ENCODE measurements at places on chromosomes 5 and 9.

- DNase-seq: no peak
These were observed 122.7 kb upstream of the GHR start for GRCh38 chr5:42300496-42300895.

- DNase-seq: no peak
These were observed 5.2 kb downstream of the ARSB start for GRCh38 chr5:78979909-78980308.

GRCh38 chr5:147857302-147858129 is 21.0 kb upstream of the SCGB3A2 start:
- peak; percentile 53 for DNase-seq

- DNase-seq: no peak
These were observed 4.4 kb downstream of the GPR107 start for GRCh38 chr9:130058154-130058553.

- DNase-seq: no peak
These were observed 190.7 kb downstream of the KCTD16 start for GRCh38 chr5:144361406-144361805.

DNA sequence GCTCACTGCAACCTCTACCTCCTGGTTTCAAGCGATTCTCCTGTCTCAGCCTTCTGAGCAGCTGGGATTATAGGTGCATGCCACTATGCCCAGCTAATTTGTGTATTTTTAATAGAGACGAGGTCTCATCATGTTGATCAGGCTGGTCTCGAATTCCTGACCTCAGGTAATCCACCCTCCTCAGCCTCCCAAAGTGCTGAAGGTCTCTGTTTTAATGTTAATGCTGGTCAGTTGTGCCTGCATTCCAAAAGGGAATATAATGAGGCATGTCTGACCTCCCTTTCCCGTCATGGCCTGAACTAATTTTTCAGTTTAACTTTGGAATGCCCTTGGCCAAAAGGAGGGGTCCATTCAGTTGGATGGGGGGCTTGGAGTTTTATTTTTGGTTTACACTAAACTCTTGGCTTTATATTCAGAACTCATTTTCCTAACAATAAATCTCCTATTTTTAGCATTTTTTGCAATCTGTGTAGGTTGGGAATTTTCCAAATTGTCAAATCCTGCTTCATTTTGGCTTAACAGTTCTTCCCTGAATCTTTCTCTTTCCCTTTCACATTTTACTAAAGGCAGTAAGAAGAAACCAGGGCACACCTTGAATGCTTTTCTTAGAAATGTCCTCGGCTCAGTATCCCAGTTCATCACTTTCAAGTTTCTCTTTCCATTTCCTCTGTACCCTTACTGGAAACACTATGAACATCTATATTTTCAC is 1175.5 kb downstream of the MAT2B start:
- DNase-seq: no peak

DNA sequence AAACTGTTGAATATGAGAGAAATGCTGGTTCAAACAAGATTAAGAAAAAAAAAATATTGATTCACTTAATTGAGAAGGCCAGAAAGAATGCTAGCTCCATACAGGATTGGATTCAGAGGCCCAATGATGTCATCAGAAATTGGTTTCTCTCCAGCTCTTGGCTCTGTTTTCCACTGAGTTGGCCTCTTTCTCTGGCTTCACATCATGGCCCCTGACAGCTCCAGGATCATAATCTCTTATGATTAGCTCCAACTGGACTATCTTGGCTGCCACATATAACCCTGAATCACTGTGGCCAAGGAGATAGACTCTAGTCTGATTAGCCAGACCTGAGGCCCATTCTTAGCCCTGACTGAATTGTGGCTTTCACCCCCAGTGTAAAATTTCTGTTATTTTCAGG is 244.7 kb upstream of the GRAMD2B start:
- DNase-seq: peak; percentile 73

DNA sequence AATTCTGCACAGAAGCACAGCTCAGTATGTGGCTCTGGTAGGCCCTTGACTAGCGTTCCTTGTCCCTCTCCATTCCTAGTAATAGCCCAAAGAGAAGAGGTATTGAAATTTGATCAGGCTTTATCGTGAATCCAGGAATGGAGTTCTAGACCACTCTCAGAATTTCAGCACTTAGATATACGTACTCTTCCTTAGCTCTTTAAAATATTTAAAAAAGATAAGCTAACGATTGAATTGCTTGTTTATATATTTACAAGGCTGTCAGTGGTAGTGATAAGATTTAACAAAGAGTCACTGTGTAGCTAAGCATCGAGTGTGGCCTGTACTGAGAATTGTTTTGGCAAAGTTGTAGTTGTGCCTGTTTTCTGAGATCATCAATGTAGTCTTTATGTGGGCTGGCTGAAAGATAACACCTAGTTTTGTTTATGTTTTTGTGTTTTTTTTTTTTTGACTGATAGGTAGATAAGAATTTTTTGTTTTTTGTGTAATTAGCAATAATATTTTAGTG is 2.5 kb downstream of the KIAA1958 start:
- DNase-seq: no peak

DNA sequence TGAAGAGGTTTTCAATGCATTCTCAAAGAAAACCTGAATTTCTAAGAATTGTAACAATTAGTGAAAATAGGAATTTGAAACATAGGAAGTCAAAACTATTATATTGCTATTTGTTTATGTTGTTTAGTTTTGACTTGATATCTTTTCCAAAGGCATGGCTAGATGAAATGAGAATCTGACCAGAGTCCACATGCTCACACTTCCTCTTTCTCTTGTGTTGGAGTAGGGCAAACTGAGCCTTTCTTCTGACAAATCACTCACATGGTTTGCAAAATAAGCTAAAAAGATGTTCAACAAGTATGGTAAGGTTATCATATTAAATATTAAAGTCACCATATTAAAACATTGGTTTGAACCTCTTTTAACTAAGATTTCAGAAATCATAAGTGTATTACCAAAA is 512.6 kb downstream of the ISL1 start:
- DNase-seq: no peak

DNA sequence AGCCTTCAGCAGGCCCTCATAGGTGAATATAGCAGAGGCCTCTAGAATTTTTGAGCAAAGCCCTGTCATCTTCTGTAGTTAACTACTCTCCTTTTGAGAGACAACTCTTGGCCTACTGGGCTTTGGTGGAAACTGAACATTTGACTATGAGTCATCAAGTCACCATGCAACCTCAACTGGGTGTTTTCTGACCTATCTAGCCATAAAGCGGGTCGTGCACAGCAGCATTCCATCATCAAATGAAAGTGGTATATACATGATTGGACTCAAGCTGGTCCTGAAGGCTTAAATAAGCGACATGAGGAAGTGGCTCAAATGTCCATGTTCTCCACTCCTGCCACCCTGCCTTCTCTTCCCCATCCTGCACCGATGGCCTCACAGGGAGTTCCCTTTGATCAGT is 1115.5 kb downstream of the TAF11L14 start:
- no peak for DNase-seq

DNA sequence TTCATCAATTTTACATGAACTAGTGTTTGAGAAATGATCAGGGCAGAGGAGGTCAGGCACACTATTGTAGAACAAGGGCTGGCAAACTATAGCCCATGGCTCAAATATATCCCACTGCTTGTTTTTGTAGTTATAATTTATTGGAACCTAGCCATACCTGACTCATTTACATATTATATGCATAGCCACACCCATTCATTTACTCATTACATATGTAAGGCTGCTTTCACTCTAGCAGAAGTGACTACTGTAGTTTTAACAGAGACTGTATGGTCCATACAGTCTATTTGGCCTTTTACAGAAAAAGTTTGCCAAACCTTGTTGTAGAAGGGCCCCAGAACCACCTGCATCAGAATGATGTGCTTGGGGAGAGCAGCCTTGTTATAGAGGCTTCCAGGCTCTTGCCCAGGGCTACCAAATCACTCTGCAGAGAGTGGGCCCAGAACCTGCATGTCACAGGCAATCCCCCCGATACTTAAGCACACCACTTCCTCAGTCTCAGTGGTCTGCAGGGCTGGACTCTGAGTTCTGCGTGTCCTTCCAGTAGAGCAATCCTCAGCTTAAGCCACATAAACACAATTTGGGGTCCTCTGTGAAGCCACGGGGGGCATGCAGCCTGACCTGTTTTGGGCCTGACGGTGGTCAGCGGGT is 6.7 kb downstream of the ANKS6 start:
- no peak for DNase-seq

DNA sequence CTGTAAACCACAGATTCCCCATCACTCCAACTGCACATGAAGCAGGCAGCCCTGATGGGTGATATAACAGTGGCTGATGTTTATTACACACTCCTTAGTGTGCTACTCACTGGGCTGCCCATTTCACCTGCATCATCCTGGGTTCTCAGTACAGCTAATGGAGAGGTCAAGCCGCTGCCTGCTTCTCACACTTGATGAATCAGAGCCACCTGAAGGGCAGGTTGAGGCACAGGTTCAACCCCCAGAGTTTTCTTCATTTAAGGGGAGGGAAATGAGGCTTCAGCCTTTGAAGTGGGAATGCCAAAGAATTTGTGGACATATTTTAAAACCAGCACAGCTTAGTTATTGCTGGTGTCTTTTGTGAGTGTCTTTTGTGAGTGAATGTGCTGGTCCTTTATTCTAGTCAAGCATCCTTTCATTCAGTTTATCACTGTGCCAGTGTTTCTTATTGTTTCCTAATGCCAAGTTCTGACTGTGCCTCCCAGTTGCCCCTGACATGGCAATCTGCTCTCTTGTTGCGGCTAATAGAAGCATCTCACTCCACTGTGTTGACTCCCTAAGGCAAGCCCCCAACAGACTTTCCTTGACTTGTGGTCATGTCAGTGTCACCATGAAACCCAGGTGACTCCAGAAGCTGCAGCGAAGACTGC is 109.2 kb downstream of the FBXL7 start:
- no peak for DNase-seq

DNA sequence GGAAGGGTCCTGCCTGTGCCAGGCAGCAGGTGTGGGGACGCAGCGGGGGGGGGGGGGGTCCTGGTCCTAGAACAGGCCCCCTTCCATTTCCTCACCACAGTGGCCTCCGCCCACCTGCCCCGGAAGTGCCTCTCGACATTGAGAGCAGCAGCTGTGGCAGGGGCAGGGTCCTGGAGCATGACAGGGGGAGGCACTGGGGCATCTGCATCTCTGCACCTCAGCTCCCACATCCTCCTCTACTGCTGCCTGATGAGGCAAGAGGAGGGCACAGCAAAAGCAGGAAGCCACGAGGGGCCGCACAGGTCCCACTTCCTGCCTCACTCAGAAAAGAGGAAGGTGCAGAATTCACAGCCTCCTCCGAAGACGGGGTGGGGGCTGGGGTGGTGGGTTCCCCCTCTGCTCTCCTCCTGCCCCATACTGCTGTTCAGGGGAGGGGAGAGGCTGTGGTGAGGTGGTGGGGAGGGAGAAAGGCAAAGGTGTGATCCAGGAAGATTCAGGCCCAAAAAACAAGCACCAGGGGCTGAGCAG is 14.8 kb downstream of the AKNA start:
- peak; percentile 82 for DNase-seq

DNA sequence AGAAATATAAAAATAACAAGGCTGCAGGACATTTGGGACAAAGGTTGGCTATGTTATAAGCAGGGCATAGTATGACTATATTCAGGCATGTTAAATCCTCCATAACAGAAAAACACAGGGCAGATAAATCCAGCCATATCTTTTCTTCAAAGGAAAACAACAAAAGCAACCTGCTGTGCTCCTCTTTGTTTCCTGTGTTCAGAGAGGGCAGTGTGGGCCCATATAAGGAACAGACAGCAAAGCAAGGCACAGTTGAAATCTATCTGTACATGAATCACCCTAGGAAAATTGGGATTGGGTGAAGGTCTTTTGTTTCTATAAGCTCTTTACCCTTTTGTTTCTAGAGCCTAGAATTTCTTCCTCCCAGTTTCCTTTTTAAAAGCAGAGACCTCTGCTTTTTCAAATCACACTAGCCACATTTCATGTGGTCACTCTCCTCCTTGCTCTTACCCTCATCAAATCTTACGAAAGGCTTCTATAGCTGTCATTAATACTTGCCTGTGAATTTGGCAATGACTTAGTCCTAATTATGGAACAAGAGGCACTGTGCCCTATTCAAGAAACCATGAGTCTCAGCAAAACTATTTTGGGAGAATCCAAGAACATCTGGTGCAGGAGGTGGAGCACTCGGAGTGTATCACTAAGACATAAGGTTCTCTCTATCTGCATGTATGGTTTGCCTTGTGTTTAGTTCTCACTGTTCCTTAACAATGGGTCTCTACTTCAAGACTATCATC is 1.8 kb downstream of the GZMA start:
- no peak for DNase-seq

- no peak for DNase-seq
These were observed 16.6 kb upstream of the DCAF12 start for GRCh38 chr9:34143116-34143515.

DNA sequence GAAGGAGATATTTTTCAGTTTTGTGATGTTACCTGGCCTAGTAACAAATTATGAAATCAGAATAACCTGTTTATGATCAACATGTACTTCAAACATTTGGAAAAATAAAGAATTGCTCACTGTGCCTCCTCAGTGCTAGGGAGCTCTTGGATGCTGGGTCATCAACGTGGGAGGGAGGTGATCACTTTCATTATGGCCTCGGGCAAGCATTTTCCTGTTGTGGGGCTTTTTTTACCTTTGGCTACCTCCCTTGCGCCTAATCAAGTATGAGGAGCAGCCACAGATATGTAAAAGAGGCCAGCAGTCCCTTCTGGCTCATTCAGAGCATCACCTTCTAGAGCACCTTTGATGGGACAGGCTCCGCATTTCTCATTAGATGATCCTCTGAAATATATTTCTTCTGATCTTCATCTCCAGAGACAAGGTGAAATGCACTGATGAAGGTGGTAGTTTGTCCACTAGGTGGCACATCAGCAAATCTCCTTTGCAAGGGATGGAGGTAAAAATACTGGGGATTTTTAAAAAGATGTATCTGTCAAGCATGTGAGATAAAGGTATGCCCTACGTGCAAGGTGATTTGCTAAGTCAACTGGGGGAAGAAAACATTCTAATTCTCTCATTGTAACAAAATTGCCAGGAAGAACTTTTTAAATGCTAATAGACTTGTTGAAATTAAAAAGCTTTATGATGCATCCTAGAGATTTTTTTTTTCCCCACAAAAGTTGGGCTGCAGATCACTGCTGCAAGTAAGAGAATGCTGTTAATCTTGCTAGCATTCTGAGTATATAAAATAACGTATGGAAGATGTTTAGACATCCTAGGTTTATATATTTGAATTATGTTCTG is 218.2 kb downstream of the MAST4 start:
- DNase-seq: no peak

DNA sequence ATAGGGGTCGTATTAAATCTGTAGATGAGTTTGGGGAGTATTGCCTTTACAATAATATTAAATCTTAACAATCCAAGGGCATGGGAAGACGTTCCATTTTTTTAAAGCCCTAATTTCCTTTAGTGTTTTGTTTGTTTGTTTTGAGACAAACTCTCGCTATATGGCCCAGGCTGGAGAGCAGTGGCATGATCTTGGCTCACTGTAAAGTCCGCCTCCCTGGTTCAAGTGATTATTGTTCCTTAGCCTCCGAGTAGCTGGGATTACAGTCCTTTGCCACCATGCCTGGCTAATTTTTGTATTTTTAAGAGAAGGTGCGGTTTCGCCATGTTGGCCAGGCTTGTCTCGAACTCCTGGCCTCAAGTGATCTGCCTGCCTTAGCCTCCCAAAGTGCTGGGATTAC is 19.9 kb downstream of the NIPBL start:
- DNase-seq: no peak

GRCh38 chr5:56588131-56588487 is 227.2 kb upstream of the MAP3K1 start:
- DNase-seq: no peak

- DNase-seq: no peak
These were observed 488 bp downstream of the POLR1E start for GRCh38 chr9:37486256-37486615.

GRCh38 chr5:165321912-165322311 is 1816.5 kb downstream of the MAT2B start:
- DNase-seq: no peak

Data from femur (tissue), 1 donor.